ENCODE measurements at places on chromosomes 2 and 18.

GRCh38 chr2:236744716-236745115 lies 175.1 kb downstream of the ACKR3 start:
- no peaks in the 10 kb centered on the region for H3K36me3 ChIP-seq
- no peak for DNase-seq
- peak overlapping the region; percentile 71 for H3K27ac ChIP-seq

DNA sequence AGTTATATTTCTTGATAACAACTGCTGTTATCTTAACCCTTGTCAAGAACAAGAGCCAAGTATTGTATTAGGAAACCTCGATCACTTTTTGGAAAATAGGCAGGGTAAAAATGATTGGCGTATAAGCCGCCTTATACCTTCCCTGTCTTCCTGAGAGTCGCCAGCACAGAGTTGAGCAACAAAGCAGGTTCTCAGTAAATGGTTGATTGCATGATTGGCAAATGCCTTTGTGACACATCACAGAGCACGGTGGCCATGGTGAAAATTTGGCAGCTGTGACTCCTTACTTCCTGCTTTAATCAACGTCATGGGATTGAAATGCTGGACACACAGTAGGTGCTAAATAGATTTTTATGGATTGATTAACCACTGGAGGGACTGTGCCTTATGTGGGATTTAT lies 3.9 kb upstream of the KLHL29 start:
- H3K27ac ChIP-seq, result no peak overlapping the region
- peaks cover 5% of the 10 kb centered on the region for H3K27me3 ChIP-seq
- H3K4me1 ChIP-seq, result peaks cover 16% of the 10 kb centered on the region
- H3K4me3 ChIP-seq, result no peak overlapping the region
- peak; percentile 90 for DNase-seq

DNA sequence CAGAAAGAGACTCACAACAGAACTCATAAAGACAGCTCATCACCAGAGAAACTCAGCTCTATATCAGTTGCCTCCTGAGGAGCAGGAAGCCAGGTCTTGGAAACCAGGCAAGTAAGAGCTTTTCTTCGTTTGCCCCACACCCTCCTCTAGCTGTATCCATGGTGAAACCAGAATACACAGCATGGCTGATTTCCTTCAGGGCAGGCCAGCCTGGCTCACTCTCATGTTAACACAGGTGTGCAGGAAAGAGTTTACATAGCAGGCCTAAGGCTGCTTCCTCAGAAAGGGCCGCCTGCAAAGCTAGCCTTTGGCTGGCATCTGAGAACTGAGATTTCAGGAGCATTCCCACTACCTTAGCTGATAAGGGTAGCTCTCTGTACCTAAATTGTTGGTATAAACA lies 65.7 kb downstream of the KLHL14 start:
- H3K4me3 ChIP-seq, result no peak overlapping the region
- DNase-seq, result no peak
- no peaks in the 10 kb centered on the region for H3K36me3 ChIP-seq
- no peak overlapping the region for H3K27ac ChIP-seq
- H3K27me3 ChIP-seq, result no peaks in the 10 kb centered on the region

GRCh38 chr18:8721094-8721669 lies 15.8 kb downstream of the MTCL1 start:
- H3K36me3 ChIP-seq, result no peaks in the 10 kb centered on the region
- H3K27me3 ChIP-seq, result no peaks in the 10 kb centered on the region
- no peak overlapping the region for H3K27ac ChIP-seq
- H3K4me3 ChIP-seq, result no peak overlapping the region
- no peaks in the 10 kb centered on the region for H3K4me1 ChIP-seq

- H3K4me1 ChIP-seq, result no peaks in the 10 kb centered on the region
- H3K27me3 ChIP-seq, result no peaks in the 10 kb centered on the region
- H3K36me3 ChIP-seq, result peaks cover 2% of the 10 kb centered on the region
- H3K27ac ChIP-seq, result no peak overlapping the region
- H3K4me3 ChIP-seq, result no peak overlapping the region
- no peak for DNase-seq
Observed at GRCh38 chr2:221480163-221480562, 91.9 kb downstream of the EPHA4 start.

GRCh38 chr2:47236503-47237215 lies 81.6 kb upstream of the STPG4 start:
- no peak for DNase-seq
- H3K4me3 ChIP-seq, result no peak overlapping the region
- H3K4me1 ChIP-seq, result peaks cover 6% of the 10 kb centered on the region
- H3K27ac ChIP-seq, result no peak overlapping the region

DNA sequence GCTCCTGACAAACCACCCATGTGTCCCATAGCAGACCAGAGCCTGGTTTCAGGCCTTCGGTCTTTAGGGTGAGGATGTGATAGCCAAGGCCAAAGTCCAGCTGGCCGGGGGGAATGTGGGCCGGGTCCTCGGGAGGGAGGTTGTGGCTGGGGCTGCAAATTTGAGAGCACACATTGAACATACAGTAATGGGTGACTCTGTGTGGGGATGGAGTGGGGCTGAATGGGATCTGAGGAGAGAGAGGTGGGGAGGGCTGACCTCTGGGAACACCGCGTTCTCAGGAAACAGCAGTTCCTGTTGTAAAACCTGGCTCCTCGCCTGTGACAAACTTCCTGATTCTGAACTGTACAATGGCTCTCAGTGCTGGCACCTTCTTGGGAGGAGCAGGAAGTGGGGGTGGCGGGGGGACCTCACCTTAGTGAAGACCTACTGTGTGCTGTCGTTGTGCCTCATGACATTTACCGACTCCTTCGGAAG lies 48.8 kb downstream of the MCFD2 start:
- DNase-seq, result no peak
- H3K4me1 ChIP-seq, result no peaks in the 10 kb centered on the region
- no peak overlapping the region for H3K27ac ChIP-seq

DNA sequence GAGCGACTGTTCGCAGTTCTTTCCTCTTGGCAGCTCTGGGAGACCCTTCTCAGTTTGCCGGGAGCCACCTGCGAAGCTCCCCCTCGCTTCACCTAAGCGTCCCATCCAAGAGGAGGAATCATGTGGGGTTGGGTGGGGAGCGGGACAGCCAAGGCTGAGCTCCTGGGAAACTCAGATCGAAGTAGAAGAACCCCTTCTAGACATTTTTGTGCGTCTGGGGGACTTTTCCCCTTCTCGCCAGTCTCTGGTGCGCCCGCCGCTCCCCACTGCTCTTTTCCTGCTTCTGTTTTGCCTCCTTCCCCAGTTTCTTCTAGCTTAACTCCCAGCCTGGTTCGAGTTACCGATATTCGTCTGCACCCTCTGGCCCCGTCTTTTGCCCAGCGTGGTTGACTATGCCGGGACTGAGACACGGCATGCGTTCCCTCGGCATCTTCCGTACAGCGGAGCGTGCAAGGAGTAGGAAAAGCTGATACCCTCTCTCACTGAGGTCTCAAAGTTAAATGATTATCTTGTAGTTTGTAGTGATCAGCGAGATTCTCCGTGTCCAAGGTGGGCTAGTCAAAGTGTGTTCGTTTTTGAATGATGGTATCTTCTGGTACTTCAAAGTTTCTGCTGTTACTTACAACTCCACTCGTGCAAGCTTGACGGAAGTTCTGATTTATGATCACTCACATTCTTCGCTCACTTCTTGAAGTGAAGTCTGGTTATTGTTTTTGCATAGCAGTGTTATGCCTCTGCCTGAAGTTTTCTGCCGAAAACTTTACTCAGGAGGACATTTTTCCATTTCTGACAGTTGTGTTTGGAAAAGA lies 664 bp downstream of the CAMKMT start:
- DNase-seq, result peak; percentile 4
- H3K4me3 ChIP-seq, result peak overlapping the region; percentile 82
- no peaks in the 10 kb centered on the region for H3K27me3 ChIP-seq

DNA sequence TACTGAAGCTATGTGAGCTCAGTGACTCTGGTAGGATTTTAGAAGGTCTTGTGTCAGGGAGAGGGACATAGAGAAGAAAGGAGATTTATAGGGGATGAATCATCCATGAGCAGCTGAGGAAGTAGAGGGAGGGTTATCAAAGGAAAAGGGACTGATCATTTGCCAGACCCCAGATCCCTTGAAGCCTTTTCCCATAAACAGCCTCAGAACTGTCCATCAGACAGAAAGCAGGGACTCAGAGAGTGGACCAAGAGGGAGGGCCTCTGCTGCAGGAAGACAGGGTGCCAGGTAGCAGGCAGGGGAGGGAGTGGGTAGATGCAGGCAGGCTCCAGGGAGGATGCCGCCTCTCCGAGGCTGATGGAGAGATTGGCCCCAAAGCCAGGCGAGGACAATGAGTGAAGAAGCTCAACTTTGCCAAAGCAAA lies 133.9 kb downstream of the TNS1 start:
- H3K27me3 ChIP-seq, result no peaks in the 10 kb centered on the region
- H3K4me1 ChIP-seq, result no peaks in the 10 kb centered on the region
- no peak overlapping the region for H3K4me3 ChIP-seq
- no peaks in the 10 kb centered on the region for H3K36me3 ChIP-seq
- DNase-seq, result no peak

DNA sequence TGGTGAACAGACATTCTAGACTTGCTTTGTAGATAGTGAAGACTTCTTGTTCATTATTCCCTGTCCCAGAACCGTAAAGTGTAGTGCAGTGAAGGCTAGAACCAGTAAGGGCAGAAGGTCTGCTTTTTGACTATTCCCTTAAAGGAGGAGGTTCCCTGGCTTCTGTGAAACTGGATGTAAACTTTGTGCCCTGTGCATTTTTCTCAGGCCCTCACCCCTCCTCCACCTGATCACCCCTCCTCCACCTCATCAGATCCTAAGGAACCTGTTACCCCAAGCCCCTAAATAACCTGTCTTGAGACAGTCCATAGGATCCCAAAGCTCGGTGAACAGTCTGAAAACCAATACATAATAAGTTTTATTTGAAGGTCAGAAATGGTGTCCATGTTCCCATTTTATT lies 33.7 kb downstream of the SFT2D3 start:
- H3K36me3 ChIP-seq, result peaks cover 5% of the 10 kb centered on the region
- no peak overlapping the region for H3K4me3 ChIP-seq
- H3K4me1 ChIP-seq, result no peaks in the 10 kb centered on the region
- H3K27me3 ChIP-seq, result no peaks in the 10 kb centered on the region
- no peak for DNase-seq

- H3K27me3 ChIP-seq, result no peaks in the 10 kb centered on the region
- H3K4me1 ChIP-seq, result no peaks in the 10 kb centered on the region
- no peak overlapping the region for H3K4me3 ChIP-seq
- no peak for DNase-seq
Observed at GRCh38 chr2:158041400-158041799, 60.3 kb upstream of the UPP2 start.

GRCh38 chr2:6881046-6881445 lies 3.5 kb downstream of the RSAD2 start:
- H3K4me1 ChIP-seq, result no peaks in the 10 kb centered on the region
- no peak overlapping the region for H3K4me3 ChIP-seq
- H3K36me3 ChIP-seq, result no peaks in the 10 kb centered on the region

- no peak for DNase-seq
- H3K4me3 ChIP-seq, result no peak overlapping the region
- no peaks in the 10 kb centered on the region for H3K27me3 ChIP-seq
- no peaks in the 10 kb centered on the region for H3K36me3 ChIP-seq
Observed at GRCh38 chr2:237280229-237280628, 133.7 kb downstream of the COL6A3 start.

DNA sequence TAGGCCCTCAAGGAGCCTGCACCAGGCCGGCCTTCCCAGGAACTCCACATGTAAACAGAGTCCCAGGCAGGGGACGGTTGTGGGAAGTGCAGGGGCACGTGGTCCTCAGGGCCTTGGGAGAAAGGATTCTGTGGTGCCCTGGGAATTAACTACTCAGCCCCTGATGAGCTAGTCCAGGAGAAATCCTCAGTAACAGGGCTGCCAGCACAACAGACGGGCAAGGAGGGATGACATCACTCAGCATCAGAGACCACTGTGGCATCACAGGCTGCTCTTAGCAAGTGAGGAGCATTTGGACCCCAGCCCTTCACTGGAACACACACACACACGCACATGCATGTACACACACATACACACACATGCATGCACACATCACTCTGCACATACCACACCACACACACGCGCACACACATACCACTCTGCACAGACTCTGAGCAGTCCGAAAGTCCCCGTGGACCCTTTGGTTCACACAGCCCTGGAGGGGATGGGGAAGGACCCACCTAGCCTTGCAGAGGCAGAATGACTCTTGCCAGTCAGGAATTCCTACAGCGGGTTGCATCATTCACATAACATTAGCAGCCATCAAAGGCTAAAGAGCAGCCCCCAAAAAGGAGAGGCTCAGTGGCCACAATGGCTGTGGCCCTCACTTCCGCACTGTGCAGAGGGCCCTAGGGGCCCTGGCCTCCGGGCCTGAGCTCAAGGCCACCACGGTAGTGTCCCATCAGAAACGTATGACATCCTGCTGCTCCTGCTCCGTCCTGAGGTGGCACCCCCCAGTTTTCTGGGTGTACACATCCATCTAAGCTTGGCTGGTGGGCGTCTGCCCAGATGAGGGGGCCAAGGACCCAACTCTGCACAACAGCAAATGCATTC lies 1.9 kb upstream of the NMUR1 start:
- no peak overlapping the region for H3K4me3 ChIP-seq
- H3K36me3 ChIP-seq, result no peaks in the 10 kb centered on the region
- peaks cover 11% of the 10 kb centered on the region for H3K27me3 ChIP-seq
- H3K27ac ChIP-seq, result no peak overlapping the region
- no peak for DNase-seq

DNA sequence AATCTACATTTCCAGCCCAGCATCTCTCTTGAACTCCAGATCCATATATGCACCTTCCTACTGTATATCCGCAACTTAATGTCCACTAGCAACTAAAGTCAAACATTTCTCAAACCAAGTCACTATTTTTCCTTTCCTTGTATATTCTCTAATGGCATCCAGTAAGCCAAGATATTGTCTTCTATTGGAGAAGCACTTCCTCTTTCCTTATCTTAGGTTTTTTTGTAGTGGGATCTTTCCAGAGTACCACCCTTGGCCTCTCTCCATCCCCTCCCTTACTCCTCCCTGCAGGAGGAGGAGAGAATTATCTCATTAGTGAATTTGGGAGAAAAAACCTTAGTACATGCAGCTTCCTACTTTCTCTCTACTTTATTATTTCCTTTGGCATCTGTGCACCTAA lies 8.7 kb upstream of the DYNC1I2 start:
- no peak overlapping the region for H3K27ac ChIP-seq
- H3K4me1 ChIP-seq, result no peaks in the 10 kb centered on the region
- DNase-seq, result no peak
- H3K27me3 ChIP-seq, result no peaks in the 10 kb centered on the region
- H3K36me3 ChIP-seq, result no peaks in the 10 kb centered on the region
- no peak overlapping the region for H3K4me3 ChIP-seq

GRCh38 chr18:25109484-25109883 lies 242.5 kb downstream of the ZNF521 start:
- no peak overlapping the region for H3K4me3 ChIP-seq
- no peak for DNase-seq
- H3K27ac ChIP-seq, result no peak overlapping the region
- H3K36me3 ChIP-seq, result peaks cover 6% of the 10 kb centered on the region
- H3K4me1 ChIP-seq, result no peaks in the 10 kb centered on the region

- no peak for DNase-seq
- H3K4me1 ChIP-seq, result no peaks in the 10 kb centered on the region
- H3K27ac ChIP-seq, result no peak overlapping the region
Observed at GRCh38 chr2:179558010-179558934, 293.6 kb upstream of the SESTD1 start.

GRCh38 chr2:159613651-159614285 lies 2.6 kb downstream of the BAZ2B start:
- H3K4me3 ChIP-seq, result no peak overlapping the region
- no peak overlapping the region for H3K27ac ChIP-seq
- peaks cover 1% of the 10 kb centered on the region for H3K4me1 ChIP-seq
- H3K27me3 ChIP-seq, result no peaks in the 10 kb centered on the region
